SW 1271 (cell line): ENCODE measurements at places on chromosomes 2 and 18.

DNA sequence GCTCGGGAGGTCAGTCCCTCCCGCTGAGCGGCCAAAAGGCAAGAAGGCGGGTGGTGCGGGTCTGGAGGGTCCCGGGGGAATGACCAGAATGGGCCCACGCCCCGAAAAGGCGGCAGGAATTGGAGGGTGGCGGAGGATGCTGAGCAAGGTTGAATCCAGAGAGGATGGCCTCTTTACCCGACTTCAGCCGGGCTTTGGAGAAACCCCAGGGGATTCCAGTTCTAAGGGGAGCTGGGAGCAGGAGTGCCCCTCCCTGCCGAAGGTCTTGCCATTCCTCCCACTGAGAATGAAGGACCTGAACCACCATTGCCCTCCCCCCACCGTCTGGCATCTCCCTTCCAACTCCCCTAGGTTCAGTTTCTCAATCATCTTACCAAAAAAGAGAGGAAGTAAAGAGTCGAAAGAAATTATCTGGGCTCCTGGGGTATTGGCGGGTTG, 38.9 kb upstream of the ATP6V1B1 start:
- DNase-seq = no peak

- no peak for DNase-seq
Measured at GRCh38 chr2:28247290-28247689, 145.4 kb upstream of the FOSL2 start.

DNA sequence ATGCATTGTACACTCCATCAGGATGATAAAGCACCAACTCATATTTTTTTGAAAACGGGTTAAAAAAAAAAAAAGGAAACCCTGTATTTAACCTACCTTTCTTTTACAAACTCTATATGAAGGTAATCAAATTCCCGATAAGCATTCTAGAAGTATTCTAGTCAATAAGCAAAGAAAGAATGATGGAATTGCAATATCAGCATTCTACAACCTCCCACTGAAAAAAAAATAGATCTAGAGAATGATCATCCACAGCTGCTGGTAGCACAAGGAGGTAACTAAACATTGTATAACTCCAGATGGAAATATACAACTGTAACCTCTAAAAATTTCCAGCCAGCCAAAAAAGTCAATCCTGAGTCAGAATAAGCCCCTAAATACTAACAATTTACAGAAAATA, 95.3 kb upstream of the DCC start:
- DNase-seq = no peak

DNA sequence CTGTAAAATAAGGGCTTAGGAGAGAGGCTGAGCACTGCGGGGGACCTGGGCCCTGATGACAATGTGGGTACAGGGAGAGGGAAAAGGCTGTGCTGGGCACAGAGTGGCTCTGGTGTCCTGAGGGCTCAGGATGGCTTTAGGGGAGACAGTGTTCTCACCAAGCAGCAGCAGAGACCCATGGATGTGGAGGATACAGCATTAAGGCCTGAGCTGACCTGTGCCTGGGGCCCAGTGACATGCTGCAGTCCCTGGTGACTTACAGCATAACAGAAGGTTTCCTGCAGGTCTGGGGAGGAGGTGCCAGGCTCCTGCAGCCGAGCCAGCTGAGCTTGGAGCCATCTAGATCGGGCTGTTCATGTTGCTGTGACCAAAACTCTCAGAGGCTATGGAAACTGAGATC, 191.3 kb upstream of the SMAD2 start:
- no peak for DNase-seq
